ENCODE measurements at places on chromosomes 11 and 22.
A peak's percentile ranks its signal among the peaks of the same experiment; 100 is the strongest.

DNA sequence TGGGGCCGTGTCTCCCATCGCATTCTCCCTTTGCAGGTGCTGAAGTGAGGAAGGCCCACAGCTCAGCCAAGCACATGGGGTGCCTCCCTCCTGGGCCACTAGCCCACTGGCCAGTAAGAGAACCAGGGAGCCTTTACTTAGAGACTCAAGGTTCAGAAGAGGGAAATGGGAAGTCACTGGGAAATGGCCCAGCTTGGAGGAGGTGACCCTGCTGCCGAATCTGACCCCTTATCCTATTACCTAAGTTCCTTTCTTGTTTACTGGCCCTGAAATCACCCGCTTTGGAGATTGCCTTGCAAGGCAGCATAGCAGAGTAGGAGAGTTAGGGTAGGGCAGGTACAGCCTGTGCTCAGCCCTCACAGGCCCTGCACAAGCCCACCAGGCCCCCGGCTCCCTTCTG is 24.4 kb downstream of the UPB1 start:
- DNase-seq, result no peak

- no peak for DNase-seq
These were observed 3.9 kb downstream of the ALDH3B2 start for GRCh38 chr11:67670316-67671210.

DNA sequence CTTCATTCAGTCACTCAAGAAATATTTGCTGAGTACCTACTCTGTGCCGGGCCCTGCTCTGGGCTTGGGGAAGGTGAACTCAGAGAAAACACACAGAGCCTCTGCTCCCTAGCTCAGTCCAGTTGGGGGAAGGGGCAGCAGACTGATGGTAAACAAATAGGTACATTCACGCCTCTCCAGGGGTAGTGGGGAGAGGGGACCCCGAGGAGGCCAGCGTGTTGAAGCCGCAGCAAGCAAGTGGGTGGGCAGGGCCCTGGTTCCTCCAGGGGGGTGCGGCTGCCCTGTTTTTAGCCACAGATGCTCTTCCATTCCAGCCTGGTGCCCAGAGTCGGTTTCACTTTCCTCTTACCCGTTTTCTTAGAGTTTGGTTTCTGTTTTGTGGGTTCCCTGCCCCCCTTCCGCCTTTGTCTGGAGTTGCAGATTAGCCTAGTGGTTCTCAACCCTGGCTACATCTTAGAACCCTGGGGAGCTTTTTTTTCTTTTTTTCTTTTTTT is 8.7 kb downstream of the DRAP1 start:
- peak; percentile 59 for DNase-seq

- no peak for DNase-seq
These were observed 532.1 kb upstream of the B3GAT1 start for GRCh38 chr11:134944131-134944530.

DNA sequence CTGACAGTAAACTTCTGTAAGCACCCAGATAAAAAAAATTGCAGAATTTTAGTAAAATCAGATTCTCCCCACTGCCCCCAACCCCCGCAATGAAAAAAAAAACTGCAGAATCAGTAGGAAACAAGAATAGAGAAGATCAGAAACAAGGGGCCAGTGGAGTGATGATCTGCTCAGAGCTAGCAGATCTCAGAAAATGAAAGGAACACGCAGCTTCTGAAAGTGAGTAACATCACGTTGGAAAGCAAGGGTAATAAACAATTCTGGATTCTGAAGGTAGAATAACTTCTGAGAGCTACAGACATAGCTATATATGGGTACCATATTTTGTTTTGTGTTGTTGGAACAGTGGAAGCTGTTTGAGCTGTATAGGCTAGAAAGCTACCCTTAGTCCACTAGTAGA is 23.2 kb downstream of the ACAT1 start:
- DNase-seq, result no peak

DNA sequence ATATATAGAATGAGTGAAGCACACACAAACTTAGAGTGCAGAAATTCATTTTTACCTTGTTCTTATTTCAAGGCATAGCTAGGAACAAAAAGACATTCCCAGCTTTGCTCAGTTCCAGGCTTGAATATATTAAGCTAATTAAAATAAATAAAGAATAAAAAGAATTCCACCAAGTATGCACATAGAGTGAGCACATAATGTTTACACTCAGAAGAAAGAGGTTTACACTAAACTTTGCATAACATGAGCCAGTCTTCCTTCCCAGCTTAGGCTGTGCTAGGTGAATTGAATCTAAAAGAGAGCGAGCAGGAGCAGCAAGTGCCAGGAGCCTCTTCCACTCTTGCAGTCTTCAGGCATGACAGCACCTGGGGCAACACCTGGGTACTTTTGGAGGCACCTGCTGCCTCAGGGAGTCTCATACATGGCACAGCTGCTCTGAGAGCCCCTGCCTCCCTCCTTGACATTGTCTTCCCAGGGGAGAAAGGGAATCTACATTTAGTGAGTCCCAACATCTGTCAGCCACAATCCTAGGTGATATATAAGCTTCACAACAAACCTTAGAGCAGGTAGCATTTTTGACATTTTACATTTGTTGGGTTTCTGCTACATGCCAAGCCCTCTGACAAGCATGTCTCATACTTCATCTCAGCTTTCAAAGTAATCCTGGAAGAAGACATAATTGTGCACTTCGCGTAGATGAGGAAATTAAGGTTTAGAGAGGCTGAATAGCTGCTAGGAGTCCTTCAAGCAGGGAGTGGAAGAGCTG is 732.7 kb upstream of the TENM4 start:
- no peak for DNase-seq

GRCh38 chr11:61752117-61752924 is at the start of gene MYRF:
Gene MYRF, plus strand, starts transcription at chr11:61752636. Its CDS starts 109 bp downstream, at chr11:61752745.
- no peak for DNase-seq

DNA sequence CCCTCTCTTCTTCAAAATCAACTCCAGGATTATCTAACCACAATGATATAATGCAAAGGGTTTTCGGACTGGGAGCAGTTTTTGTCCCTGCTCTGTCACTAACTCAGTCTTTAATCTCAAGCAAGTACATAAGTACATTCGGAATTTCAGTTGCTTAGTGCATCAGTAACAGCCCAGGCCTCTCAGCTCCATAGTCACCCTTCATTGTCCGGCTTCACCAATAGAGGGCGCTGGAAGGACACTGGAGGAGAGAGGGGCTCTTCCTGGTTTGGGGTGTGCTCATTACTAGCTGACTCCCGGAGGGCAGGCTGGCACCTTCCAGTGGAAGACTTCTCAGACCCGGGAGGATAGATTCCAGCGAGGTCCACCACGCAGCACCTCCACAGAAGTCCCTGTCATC is 90.4 kb upstream of the PDGFD start:
- DNase-seq, result peak; percentile 3

DNA sequence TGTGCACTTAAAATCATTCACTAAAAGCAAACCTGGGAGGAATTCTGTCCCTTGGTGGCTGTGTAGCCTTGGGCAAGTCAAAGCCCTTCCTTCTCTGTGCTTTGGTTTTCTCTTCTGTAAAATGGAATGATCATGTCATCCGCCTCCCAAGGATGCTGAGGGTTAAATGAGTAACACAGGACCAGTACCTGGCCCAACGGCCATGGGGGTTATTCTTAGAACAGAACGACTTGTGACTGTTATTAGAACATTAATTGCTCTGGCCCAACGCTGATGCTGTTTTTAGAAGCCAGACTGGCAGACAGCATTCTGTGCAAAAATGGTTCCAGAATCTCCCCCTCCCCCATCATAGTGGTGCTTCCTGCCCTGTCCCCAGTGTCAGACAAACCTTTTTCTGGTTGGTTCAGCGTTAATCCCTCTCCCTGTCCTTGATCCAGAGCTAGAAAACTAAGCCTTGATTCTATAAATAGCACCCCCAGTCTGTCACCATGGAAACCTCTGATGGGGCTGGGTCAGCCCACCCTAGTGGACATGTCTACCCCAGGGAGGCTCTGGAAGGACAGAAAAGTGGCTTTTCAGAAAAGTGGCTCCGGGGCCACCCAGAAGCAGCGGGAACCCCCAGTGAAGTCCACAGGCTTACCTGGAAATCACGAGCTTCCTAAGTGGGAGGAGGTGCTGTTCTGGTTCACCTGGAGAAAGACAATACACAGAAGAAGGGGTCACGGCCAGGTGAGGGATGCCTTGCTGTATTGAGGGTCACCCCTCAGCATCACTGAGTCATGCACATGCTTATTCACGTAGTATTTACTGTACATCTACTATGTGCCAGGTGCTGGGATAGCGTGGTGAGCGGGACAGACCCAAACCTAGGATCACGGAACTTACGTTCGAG is 15.5 kb upstream of the TFIP11 start:
- no peak for DNase-seq

DNA sequence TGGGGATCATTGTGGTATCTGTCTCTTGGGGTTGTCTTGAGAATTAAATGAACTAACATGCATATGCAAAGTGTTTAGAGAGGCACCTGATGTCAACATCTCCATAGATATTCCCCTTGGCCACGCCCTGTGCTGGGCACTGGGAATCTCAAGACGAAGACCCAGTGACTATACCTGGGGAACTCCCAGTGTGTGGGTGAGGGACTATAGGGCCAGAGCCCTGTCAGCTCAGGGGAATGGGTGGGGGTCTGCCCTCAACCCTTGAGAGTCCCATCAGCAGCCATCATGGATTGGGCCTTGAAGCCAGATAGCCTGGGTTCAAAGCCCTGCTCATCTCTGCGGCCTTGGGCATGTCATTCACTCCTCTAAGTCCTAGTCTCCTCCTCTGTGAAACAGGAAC is 21.6 kb upstream of the LMO1 start:
- no peak for DNase-seq

GRCh38 chr22:22655452-22656290 is 11.3 kb downstream of the GGTLC2 start:
- no peak for DNase-seq

DNA sequence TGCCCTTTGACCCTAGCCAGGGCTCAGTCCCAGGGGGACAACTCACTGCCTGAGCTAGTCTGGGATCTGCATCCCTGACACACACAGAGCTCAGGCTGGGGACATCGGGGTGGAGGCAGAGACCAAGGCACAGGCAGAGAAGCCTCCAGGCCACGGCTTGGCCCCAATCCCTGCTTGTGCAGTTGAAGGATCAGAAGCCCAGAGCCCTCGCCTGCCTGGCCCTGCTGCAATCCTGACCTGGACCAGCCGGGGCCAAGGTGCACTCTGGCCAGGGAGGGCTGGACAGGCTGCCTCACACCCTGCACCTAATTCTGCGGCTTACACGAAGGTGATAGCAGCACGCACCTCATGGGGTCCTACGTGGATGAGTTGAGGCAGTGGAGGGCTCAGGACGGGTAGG is 34.6 kb downstream of the WNT7B start:
- DNase-seq, result no peak

DNA sequence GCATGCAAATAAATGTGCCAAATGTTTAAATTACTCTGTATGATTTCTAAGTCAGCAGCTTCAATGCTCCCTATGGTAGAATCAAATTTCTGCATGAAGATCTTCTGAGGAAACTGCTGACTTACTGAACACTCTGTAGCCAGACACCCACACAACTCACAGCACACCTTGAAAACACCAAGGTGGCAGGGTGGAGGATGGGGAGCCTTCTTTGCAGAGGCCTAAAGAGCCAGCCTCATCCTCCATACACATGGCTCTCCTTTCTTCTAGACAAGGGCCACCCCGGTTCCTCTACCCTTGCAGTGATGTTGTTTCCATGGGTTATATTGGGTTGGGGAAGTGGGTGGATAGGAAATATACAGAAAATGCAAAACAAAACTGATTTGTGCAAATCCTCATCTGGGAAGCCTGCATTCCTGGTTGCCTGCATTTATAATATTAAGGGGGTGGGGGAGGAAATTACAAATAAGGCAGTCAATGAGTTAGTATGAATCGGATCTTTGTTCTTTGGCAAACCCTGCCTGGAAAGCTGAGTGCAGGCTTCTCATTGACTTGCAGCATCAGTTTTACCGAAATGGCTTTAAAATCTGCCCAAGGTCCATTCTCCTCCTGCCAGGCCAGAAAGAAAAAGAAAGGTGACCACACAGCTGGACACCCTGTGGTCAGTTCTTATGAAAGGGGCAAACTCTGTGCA is 15.8 kb upstream of the ETS1 start:
- DNase-seq, result no peak

DNA sequence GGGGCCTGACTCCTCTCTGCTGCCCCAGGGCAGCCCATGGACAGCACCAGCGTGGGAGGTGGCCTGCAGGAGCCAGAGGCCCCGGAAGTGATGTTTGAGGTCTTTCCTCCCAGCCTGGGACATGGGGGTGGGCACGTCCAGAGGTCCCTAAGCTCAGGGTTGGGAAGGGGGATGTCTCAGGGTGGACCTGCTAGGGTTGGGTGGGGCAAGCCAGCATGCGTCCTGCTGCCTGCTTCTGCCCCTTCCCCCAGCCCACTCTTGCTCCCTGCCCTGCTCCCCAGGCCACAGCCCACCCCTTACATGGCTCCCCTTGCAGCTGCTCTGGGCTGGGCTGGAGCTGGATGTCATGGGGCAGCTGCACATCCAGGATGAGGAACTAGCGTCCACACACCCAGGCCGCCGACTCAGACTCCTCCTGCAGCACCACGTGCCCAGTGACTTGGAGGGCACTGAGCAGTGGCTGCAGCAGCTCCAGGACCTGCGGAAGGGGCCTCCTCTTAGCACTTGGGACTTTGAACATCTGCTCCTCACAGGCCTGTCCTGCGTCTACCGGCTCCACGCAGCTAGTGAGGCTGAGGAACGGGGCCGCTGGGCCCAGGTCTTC is 1.3 kb downstream of the FAM180B start:
- no peak for DNase-seq

DNA sequence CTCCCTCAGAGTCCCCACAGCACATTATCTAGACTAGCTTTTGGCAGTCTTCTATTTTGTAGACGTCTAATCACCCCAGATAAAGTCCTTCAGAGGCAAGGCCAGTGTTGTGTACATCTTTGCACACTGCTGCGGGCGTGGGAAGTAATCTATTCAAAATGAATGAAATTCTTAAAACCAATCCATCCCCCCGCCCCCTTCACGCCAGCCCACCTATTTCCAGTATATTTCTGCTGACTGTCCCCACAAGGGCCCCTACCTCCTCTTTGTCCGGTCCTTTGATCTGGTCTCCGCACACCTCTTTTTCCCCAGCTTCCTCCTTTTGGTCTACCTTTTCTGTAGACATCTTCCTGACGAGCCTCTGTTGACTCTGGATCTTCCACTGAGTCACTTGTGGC is 375 bp downstream of the BSCL2 start:
- DNase-seq, result no peak

- DNase-seq, result peak; percentile 37
These were observed 637 bp downstream of the DRD2 start for GRCh38 chr11:113474362-113475159.

All from stimulated activated CD4-positive, alpha-beta T cell treated with anti-CD3 and anti-CD28 coated beads, TNF-alpha, amount 100 ng/mL, for 24 hours (primary cell).